ENCODE measurements at places on chromosomes 6 and 20. TPM values are rescaled to one million over a fixed set of nuclear protein-coding genes. Genes with fewer than 3 reads are reported as not detected.

ATP6V1G2 gene
- 0.46 TPM for total RNA-seq

CLVS2 gene
- total RNA-seq = 0.20 TPM

RAB44 gene
- not detected for total RNA-seq

NRSN1 gene
- not detected for total RNA-seq

CAPN11 gene
- 0.42 TPM for total RNA-seq

KIAA0408 gene
- total RNA-seq = 57.4 TPM

PHACTR1 gene
- 0.07 TPM for total RNA-seq

EFCAB8 gene
- total RNA-seq = not detected

CLPSL2 gene
- total RNA-seq = not detected

GPR6 gene
- not detected for total RNA-seq

ID1 gene
- 206 TPM for total RNA-seq

All from gastrocnemius medialis (tissue), 4 donors.